Stimulated activated CD4-positive, alpha-beta T cell treated with anti-CD3 and anti-CD28 coated beads, Interleukin-15, amount 100 ng/mL, for 1 hour (primary cell): ENCODE measurements at places on chromosomes 6 and 20.
A peak's percentile ranks its signal among the peaks of the same experiment; 100 is the strongest.

DNA sequence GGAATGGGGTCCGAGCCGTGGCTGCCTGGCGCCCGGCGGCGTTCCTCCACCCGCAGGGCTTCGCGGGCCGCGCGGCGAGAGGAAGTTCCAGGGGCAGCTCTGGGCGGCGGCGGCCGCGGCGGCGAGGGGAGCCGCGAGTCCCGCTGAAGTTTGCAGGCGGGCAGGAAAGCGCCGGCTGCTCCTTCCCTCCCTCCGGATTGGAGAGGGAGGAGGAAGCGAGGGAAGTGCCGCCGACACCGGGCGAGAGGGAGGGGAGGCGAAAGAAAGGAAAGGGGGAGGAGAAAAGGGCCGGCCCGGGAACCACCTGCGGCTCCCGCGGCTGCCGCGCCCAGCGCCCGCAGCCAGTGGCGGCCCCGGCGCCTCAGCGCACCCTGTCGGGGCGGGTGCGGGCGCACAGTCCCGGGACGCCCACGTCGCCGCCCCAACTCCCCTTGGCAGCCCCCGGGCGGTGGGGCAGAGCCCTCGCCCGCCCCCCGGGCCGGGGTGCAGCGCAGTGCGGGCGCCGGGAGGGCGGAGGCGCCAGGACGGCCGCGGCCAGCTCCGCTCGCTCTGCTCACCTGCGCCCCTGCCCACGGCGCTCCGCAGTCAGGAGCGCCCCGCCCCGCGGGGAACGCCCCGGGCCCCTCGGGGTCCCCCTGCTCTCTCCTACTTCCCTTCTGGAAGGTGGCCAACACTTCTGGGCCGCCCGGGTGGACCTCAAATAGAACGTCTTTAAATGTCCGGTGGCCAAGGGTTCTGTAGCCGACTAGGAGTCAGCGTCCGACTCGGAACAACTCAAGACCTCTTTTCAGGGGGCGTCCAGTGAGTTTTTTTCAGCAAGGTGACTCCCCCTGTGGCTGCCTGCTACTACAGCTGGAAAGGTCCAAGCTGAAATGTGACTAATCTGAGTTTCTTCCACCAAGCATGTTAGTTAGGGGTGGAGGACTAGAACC lies 80.3 kb upstream of the CCDC28A start:
- DNase-seq = no peak

- DNase-seq = peak; percentile 45
These were observed 18.4 kb upstream of the MMP24 start for GRCh38 chr20:35207950-35208611.

DNA sequence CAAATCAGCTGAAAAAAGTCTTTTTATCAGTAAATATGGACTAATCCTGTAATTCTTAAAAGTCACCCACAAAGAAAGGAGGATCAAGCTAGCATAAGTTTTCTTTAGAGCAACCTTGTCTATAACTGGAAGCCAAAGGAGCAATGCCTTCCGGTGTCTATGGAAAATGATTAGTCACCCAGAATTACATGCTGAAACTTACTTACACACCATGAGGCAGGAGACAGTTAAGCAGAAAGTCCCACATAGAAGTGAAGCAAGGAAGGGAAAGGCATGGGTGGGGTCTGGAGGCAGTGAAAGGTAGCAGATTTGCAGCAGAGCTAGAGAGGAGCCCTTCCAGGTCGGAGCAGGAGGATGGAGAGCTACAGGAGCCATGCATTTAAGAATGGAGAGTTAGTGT lies 153.7 kb upstream of the RIPOR2 start:
- DNase-seq = no peak

DNA sequence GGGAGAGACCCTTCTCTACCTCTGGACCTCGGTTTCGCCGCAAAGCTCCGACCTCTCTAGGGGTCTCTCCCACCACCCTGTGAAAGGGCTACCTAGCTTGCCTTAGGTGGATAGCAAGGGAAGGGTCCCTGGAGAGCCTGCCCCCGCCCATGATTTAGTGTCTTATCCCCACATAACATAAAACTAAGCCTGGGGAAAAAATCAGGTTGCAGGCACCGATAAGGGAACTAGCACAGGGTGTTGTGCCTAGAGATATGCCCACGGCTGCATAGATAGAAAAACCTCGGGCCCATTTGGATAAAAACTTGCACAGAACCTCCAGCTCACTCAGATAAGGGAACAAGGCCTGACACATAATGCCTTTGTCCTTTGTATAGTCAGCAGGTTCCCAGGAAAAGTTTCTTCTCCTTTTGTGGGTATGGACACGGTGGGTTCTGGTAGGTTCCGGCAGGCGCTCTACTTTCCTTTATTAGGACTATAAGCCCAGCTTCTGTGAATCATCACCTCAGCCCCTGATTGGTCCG lies 846 bp downstream of the ZSCAN31 start:
- DNase-seq = no peak

GRCh38 chr6:170165085-170165470 lies 125.8 kb downstream of the DLL1 start:
- no peak for DNase-seq

- DNase-seq = no peak
These were observed 22.1 kb upstream of the ZNF184 start for GRCh38 chr6:27494987-27495385.

- DNase-seq = no peak
These were observed 12.0 kb upstream of the TRMT11 start for GRCh38 chr6:125974214-125974866.

DNA sequence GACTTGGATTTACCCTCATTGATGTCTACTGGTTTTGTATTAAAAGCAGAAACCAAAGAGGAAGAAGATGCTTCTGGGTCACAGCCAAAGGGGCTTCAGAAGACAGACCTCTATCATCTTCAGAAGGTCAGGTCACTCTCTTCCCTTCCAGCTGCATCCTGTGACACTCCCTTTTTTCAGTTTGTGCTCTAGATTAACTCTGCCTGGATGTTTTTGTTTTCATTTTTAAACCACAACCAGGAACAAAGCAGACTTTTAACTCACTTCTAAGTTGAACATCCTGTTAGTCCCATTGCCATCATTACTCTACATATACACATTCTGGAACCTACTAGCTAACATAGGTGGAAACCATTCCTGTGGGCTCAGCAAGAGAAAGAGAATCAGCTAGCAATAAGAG lies 45.2 kb downstream of the AKIRIN2 start:
- no peak for DNase-seq

GRCh38 chr6:167840526-167841179 lies 13.9 kb downstream of the AFDN start:
- no peak for DNase-seq
